ENCODE measurements at places on chromosomes 4 and X.
A peak's percentile ranks its signal among the peaks of the same experiment; 100 is the strongest.

DNA sequence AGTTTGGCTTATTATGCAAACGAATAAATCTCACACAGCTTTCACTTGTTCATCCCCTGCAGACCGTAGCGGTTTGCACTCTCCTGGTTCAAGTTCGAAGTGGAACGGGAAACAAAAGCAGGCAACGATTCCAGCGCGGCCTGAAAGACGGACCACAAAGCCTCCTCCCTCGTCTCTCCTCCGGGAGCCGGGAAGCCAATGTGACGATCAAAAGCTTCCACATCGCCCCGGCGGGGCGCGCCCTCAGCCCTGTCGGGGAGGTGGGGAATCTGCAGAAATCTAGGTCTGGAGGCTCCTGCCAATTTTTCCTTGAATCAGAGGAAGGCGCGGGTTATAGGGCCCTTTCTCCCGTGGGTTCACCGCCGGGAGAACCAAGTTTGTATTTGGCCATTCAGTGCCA, 16.9 kb upstream of the ZIC3 start:
- DNase-seq = no peak

GRCh38 chr4:76125816-76126215, 22.4 kb downstream of the NUP54 start:
- no peak for DNase-seq

GRCh38 chrX:40749681-40750494, 14.5 kb upstream of the MED14 start:
- DNase-seq = no peak

- no peak for DNase-seq
These were observed 174.9 kb upstream of the TECRL start for GRCh38 chr4:64584125-64584524.

- no peak for DNase-seq
These were observed 168.3 kb downstream of the AREG start for GRCh38 chr4:74613266-74613665.

DNA sequence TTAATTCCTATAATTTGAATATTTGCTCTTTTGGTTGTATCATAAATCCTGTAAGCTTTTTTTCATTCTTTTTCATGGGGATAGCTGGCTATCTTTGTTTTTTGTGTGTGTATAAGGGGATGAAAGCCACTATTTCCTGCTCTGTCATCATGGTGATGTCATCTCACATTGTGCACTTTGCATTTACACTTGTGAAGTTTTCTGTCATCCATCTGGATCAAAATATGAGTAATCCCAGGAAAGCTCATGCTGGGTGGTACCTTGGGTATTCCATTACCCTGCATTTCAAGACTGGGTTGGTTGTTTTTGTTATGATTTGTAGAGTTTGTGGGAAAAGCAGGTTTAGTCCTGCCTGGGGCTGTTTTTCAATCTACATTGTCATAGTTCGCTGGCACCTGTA, 367.3 kb downstream of the CHIC1 start:
- no peak for DNase-seq

DNA sequence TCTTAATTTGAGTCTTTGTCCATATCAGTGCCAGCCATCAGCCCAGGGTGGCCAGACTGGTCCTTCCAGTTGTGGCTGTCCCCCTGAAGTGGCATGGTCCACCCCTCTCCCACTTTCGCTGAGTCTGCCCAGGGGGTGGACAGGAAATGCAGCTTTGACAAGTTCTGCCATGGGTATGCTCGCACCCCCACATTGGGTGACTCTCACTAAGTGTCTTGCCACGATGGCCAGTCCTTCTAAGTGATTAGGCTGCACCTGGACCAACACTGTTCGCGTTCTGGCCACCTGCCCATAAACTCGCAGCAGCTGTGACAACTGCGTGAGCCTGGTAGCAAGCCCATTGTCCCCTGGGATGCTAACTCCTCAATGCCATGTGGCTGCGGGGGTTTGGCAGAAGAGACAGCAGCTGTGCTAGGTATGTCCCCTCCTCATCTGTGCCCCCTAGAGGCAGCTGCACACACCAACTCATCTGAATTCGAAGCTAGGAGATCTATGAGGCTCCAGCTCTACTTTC, 10.0 kb upstream of the LNX1 start:
- peak; percentile 7 for DNase-seq

DNA sequence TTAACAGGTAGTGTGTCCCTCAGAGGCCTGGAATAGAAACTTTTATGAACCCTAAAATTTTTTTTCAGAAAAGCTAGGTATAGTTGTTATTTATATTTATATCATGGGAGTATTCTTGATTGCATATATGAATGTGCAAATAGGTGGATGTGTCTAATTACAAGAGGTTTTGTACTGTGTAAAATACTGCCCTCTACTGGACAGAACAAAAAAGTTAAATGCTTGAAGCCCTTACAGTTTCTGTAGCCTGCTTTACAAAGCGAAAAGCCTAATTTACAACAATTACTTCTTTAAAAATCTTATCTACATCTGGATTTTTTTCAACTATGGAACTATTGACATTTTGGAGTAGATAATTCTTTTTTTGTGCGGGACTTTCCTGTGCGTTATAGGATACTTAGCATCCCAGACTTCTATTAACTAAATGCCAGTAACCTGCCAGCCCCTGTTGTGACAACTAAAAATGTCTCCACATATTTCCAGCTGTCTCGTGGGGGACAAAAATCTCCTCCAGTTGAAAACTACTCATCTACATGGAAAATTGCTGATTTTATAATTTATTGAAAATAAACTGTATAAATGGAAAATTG, 35.1 kb downstream of the ENPEP start:
- DNase-seq = peak; percentile 70

- no peak for DNase-seq
These were observed 90.2 kb downstream of the TET2 start for GRCh38 chr4:105236916-105237311.

GRCh38 chr4:102439236-102439614, 61.9 kb upstream of the NFKB1 start:
- peak; percentile 34 for DNase-seq

- DNase-seq = peak; percentile 24
These were observed 12.8 kb upstream of the NSUN7 start for GRCh38 chr4:40736910-40737309.

- DNase-seq = peak; percentile 51
These were observed 16.3 kb downstream of the PTTG2 start for GRCh38 chr4:37976507-37976906.

DNA sequence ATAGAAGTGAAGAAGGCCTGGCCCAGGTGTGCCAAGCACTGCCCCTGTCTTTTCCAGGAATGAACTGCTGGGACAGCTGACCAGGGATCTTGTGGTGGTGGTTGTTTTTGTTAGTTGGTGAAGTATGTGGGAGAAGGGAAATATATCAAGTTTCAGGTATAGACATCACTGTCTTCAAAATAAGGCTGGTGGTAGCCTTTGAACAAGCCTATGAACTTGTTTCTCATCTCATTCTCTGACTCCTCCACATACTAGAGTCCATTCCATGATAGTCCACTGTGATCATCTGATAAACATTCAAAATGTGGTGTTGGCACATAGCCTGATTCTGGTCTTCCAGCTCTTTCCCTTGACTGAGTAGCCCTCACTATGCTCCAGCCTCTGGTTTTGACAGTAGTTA, 303.7 kb downstream of the CAMK2D start:
- no peak for DNase-seq

DNA sequence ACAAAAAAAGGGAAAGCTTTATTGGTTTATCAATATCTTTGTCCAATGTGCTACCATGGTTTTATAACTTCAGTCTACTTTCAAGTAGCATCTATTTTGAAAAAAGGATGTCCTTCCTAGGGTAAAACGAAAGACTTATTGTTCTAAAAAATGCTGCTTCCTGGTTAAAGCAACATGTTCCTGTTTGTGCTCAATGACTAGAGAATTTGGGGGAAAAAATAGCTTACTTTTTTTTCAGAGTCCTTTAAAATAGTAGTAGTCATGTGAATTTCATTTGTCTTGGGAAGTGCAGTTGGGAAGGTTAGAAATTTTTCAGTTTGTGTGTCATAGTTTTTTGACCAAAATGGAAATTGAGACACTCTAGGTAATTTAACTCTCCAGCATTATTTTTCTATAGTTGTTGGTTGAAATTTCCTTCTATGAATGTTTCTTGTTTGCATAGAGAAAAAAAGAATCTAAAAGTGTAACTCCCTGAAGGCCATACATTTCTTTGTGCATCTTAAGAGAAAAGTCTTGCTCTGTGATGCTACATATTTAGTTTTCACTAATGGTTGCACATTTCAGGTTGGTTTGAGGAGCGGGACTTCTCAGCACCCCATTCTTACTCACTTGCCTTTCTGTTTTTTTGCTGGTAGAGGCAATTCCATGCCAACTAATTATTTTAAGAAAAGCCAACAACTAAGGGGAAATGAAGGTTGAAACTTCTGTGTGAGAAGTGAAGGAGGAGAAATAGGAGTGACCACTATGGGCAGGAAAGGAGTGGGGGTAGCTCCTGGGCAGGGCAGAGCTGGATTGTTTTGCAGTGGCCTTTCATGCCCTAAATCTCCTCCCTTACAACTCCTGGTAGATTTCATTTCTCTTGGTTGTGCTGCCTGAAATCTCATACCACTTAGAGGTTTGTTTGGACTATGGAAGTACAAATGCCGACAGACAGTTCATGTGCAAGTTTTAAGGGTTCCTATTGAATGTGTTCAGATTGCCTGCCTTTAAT, 76.4 kb downstream of the RAPGEF2 start:
- no peak for DNase-seq

- DNase-seq = no peak
These were observed 127.1 kb downstream of the ATRX start for GRCh38 chrX:77658886-77659285.

GRCh38 chr4:99518601-99519295, 7.9 kb downstream of the C4orf17 start:
- DNase-seq = no peak

GRCh38 chrX:7926914-7927258, 327 bp downstream of the PNPLA4 start:
- no peak for DNase-seq

DNA sequence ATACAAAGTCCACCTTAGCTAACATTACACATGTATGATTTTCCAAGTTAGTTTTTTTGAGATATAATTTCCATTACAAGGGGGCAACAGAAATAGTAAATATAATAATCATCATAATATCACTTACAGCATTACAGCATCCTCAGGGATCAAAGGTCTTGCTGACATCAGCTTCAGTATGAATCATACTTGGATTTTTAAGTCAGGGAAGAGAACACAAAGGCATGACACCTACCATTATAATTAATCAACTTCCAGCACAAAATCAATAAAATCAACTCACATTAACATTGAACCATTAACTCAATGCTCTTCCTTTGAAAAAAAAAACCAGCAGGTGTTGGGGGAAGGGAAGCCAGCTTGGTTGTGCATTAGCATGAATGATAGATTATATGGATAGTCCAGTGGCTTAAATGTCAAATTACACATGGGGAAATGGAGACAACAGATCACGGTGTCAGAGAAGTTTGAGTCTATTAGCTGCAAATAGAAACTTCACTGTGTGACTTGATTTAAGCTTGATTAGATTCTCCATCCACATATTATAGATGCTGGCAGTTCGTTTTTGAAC, 66.9 kb upstream of the CAPN6 start:
- no peak for DNase-seq

DNA sequence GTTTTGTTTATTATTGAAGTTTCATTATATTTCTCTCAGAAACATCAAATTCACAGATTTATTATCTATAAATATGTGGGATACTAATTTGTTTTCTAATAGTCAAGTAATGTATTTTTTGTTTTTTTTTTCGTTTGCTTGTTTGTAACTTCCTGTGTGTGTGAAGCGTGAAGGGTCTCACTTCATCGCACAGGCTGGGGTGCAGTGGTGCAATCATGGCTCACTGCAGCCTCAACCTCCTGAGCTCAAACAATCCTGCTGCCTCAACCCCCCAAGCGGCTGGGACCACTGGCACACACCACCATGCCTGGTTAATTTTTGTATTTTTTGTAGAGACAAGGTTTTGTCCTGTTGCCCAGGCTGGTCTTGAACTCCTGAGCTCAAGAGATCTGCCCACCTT, 55.1 kb downstream of the SH3RF1 start:
- DNase-seq = no peak

- DNase-seq = no peak
These were observed 9.9 kb downstream of the L1CAM start for GRCh38 chrX:153876112-153876491.

- no peak for DNase-seq
These were observed 108.1 kb downstream of the TSPAN7 start for GRCh38 chrX:38669428-38669827.

GRCh38 chr4:165191814-165192499, 15.4 kb upstream of the KLHL2 start:
- no peak for DNase-seq

GRCh38 chrX:17680732-17681413, 56.4 kb upstream of the SCML1 start:
- no peak for DNase-seq

- DNase-seq = no peak
These were observed 269.2 kb downstream of the TRIML1 start for GRCh38 chr4:188408244-188409030.

DNA sequence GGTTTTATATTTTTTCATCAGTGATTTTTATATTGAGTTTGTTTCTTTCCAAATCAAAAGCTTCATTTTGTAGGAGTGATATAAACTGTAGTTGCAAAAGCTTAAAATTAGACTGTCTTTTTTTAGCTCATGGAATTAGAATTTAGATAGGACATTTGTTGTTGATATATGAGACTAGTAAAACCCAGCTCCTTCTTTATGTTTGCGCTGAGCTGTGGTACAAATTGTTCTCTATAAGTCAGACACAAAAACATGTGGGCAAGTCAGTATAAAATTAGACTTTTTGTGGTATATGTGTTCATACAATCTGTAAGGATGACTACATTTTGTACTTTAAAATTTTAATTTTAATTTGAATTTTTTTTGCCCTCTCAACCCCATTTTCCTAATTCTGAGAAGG, 18.3 kb downstream of the FHIP1A start:
- no peak for DNase-seq

DNA sequence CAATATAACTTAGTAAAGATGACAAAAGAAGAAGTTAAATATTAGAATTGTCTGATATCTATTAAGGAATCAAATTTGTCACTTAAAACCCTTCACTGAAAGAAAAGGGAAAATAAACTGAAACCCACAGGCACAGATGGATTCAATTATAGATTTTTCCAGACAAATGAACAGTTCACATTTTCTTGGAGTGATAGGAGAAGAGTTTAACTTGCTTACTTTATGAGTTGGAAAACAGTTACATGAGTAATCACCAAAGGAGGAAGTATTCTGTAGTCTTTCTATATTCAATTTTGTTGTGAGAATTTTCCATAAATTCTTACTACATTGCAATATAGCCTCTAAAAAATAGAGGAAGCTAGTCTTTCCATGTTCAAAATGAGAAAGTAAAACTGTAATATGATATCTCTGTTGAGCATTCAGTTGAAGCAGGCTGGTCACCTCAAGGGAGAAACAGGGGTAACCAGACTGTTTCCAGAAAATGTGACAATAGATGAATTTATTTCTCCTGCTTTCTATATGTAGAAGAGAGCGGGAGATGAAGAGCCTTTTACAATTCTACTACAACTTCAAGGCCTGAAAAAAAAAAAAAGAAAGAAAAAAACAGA, 330.3 kb upstream of the EPHA5 start:
- no peak for DNase-seq
